LNCaP clone FGC (cell line): ENCODE measurements at places on chromosomes 7 and 10.

GRCh38 chr10:23173214-23174073 is 18.7 kb upstream of the PTF1A start:
- DNase-seq = no peak

DNA sequence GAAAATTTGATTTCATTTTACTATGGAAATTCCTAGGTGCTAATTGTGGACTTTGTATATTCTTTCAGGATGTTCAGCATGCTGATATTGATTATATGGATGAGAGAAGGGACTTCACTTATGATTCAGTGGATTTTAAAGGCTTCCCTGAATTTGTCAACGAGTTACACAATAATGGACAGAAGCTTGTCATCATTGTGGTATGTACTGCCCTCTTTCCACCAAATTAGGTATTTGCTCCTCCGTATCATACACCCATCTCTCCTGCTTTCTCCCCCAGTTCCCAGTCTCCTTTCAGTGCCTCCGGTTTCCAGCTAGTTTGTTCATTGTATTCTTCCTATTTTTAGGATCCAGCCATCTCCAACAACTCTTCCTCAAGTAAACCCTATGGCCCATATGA is 34.6 kb downstream of the MGAM start:
- DNase-seq = no peak

DNA sequence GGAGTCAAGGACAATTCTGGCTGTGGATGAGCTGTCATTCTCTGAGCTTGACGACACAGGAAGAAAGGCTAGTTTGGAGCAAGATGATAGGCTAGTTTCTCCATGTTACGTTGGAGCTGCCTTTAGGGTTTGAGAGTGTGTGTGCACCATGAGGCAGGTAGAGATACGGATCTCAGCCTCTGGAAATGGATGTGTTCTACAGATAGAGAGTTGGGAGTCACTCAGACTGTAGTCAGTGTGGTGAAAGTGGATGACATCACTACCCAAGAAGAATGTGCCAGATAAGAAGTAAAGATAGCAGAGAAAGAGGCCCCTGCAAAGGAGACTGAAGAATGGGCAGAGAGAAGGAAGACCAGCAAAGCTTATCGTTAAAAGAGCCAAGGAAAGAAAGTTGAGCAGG is 42.4 kb downstream of the PNLIPRP3 start:
- DNase-seq = no peak

DNA sequence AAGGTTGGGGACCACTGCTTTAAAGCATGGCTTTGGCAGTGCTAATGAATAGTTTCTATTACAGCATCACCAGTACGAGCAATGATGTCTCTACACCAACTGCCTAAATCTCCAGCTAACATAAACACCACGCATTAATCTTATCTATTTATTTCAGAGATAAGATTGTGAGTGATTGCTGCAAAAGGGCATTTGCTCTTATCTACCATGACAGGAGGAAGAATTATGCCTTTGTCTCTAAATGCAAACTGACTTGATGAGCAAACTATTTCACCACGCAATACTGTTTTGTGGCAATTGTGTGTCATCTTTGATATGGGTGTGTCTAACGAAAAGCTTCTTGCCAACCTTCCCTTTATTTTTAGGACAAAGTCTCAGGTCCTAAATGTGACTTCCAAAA is 684.9 kb downstream of the SORCS1 start:
- DNase-seq = no peak

- DNase-seq = no peak
Measured at GRCh38 chr10:126425489-126426065, 37.3 kb upstream of the ADAM12 start.

GRCh38 chr7:90965211-90965610 is 299.0 kb upstream of the FZD1 start:
- DNase-seq = no peak

GRCh38 chr7:17991866-17992648 is 35.6 kb downstream of the PRPS1L1 start:
- no peak for DNase-seq

DNA sequence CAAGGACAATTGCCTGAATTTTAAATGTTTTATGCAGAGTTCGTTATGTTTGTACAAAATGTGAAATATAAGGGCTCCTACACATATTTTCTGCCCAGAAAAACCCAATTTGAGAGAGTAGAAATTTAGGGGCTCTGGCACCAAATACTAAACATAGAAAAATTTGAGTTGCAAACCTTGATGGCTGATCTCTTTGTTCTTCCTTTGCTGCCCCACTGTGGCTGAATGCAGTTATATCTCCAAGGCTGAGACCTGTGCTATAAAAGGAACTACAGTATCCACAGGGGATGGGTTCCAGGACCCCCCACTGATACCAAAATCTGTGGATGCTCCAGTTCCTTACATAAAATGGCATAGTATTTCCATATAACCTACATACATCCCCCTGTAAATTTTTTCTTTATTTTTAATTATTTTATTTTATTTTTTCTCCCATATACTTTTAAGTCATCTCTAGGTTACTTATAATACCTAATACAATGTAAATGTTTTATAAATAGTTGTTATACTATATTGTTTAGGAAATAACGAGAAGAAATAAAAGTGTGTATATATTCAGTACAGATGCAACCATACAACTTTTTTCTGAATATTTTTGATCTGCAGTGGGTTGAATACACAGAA is 22.5 kb downstream of the CFAP43 start:
- no peak for DNase-seq

DNA sequence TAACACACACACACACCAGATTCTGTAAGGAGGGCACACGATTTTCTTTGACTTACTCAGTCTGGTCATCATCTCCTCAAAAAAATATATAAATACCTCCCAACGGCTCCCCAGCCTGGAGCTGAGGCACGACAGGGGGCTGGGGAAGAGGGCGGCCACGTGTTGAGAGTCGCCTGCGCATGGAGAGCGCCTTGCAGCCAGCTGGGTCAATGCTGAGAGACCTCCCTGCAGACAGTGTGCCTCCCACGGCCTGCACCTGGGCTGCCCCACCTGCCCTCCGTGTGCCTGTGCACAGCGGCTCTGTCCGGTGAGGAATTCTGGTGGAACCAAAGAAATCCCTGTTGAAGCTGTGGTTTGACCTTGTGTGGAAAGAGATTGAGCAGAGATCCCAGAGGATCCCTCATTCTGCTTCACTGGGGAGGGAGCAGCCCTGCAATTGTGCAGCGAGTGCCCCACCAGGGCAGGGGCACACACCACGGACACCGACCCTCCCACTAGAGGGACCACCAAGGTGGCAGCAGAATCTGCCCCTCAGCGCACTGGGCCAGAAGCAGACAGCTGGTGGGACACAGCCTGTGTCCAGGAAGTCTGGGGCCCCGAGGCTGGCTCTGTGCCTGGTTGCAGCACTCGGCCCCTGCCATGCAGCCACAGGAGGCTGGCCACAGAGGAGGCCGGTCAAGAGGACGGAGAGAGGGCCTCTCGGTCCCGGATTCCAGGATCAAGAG is 150.5 kb upstream of the PPP2R2D start:
- no peak for DNase-seq

DNA sequence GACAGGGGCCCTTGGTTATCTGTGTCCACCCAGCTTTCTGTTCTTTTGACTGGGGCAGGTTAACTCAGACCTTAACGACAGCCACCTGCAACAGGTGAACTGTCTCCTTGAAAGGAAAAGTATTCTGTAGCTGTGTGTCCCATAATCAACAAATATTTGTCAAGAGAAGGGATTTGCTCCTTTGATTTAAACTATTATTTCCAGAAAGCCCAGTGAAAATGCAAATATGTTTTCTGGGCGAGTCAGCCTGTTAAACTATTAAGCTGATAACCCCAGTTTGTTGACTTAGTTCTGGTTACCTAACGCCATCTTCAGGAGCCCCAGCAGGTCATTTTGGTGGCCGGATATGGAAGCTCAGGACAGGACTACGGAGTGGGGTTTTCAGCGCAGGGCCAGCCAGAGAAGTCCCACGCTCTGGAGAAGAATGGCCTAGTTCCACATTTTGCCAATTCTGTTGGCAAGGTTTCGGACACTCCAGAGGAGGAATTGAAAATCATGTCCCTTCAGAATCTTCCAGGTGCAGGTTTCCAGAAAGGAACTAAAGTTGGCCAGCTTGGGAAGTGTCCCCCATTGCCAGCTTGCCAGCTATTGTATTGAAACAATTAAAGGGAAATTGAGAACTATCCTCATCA is 54.5 kb downstream of the ADRA2A start:
- DNase-seq = peak; percentile 25

- DNase-seq = no peak
Measured at GRCh38 chr7:64863021-64863420, 40.1 kb upstream of the ZNF273 start.

GRCh38 chr10:3702569-3702968 is 82.4 kb downstream of the KLF6 start:
- DNase-seq = peak; percentile 64
